ENCODE measurements at places on chromosomes 11 and 22. TPM values are rescaled to one million over a fixed set of nuclear protein-coding genes. Genes with fewer than 3 reads are reported as not detected.

RBMXL2 gene
- total RNA-seq: not detected

JHY gene
- total RNA-seq: 1.7 TPM

SPI1 gene
- total RNA-seq: not detected

XRCC6 gene
- total RNA-seq: 409 TPM

ZNF280B gene
- 2.1 TPM for total RNA-seq

RCOR2 gene
- total RNA-seq: 0.27 TPM

DNA sequence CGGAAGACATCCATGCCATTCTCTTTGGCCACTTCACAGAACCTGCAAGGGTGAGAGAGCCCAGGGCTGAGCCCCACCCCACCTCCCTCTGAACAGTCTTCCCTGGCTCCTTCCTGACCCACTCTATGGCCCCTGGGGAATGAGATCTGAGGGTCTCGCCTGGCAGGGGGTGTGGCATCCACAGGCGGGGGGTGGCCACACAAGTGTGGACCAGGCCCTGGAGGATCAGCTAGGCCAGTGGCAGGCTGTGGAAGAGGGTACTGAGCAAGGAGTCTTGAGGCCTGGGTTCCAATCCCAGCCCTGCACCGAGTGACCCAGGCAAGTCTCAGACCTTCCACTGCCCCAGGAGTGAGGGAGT lies 5.6 kb upstream of the LRFN4 start:
- H3K4me1 ChIP-seq: peaks cover 12% of the 10 kb centered on the region
- H3K27me3 ChIP-seq: no peaks in the 10 kb centered on the region
- peaks cover 3% of the 10 kb centered on the region for H3K36me3 ChIP-seq

GRCh38 chr11:108596701-108597100 lies 3.1 kb upstream of the EXPH5 start:
- no peak overlapping the region for H3K27ac ChIP-seq
- H3K36me3 ChIP-seq: no peaks in the 10 kb centered on the region
- DNase-seq: no peak
- peaks cover 17% of the 10 kb centered on the region for H3K4me1 ChIP-seq
- H3K27me3 ChIP-seq: peaks cover 9% of the 10 kb centered on the region
- no peak overlapping the region for H3K4me3 ChIP-seq

DNA sequence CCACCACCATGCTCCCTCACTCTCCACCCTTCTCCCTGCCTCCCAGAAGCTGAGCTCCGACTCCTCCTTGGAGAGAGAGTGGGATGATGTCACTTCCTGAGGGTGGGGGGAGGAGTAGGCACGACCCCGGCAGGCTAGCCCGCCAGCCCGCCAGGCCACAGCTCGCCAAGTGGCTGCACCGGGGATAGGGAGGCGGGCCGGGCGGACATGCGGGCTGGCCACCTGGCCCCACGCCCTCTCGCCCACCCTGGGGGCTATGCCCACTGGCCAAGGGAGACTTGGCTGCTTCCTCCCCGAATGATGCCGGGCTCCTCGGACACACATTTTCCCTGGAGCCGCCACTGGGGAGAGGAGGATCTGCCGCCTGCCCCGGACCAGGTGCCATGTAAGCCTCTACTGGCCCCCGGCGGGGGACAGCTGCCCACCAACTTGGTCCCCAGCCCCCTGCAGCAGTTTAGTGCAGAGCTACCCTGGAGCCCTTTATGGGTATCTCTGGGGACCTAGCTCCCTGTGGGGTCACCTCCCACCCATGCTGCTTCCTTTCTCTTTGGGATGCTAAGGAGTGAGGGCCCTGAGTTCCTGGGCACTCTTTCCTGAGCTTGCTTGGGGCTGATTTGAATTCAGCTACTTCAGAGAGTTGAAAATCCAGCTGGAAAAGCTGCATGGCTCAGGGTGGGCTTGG lies 33.7 kb upstream of the MYRF start:
- no peak overlapping the region for H3K27ac ChIP-seq
- no peak overlapping the region for H3K4me3 ChIP-seq

GRCh38 chr11:120061036-120061760 lies 76.7 kb downstream of the TRIM29 start:
- H3K36me3 ChIP-seq: no peaks in the 10 kb centered on the region
- H3K27ac ChIP-seq: no peak overlapping the region
- H3K27me3 ChIP-seq: peaks cover 15% of the 10 kb centered on the region
- DNase-seq: no peak
- no peak overlapping the region for H3K4me3 ChIP-seq
- H3K4me1 ChIP-seq: no peaks in the 10 kb centered on the region

DNA sequence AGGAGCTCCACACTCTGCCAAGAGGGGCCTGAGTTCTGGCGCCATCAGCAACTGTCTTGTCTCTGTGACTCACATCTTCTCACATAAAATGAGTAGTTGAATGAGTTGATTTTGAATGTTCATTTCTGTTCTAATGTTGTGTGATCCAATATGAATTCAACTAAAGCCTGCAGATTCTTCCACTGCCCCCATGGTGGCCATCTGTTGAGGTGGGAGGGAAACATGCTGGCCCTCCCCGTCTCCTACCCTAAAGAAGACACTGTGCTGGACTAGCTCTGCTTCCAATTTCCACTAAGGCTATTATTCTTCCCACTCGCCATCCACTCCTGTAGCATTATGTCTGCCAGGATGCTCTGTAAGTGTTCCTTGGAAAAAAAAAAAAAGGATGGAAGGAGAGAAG lies 555.6 kb upstream of the LARGE1 start:
- H3K27ac ChIP-seq: no peak overlapping the region
- no peaks in the 10 kb centered on the region for H3K27me3 ChIP-seq
- DNase-seq: no peak
- H3K4me1 ChIP-seq: no peaks in the 10 kb centered on the region
- no peaks in the 10 kb centered on the region for H3K36me3 ChIP-seq

- DNase-seq: no peak
- H3K36me3 ChIP-seq: no peaks in the 10 kb centered on the region
- H3K27ac ChIP-seq: no peak overlapping the region
- peaks cover 4% of the 10 kb centered on the region for H3K27me3 ChIP-seq
- no peak overlapping the region for H3K4me3 ChIP-seq
- H3K4me1 ChIP-seq: no peaks in the 10 kb centered on the region
These were observed 3.2 kb downstream of the SLC22A8 start for GRCh38 chr11:63012430-63012829.

DNA sequence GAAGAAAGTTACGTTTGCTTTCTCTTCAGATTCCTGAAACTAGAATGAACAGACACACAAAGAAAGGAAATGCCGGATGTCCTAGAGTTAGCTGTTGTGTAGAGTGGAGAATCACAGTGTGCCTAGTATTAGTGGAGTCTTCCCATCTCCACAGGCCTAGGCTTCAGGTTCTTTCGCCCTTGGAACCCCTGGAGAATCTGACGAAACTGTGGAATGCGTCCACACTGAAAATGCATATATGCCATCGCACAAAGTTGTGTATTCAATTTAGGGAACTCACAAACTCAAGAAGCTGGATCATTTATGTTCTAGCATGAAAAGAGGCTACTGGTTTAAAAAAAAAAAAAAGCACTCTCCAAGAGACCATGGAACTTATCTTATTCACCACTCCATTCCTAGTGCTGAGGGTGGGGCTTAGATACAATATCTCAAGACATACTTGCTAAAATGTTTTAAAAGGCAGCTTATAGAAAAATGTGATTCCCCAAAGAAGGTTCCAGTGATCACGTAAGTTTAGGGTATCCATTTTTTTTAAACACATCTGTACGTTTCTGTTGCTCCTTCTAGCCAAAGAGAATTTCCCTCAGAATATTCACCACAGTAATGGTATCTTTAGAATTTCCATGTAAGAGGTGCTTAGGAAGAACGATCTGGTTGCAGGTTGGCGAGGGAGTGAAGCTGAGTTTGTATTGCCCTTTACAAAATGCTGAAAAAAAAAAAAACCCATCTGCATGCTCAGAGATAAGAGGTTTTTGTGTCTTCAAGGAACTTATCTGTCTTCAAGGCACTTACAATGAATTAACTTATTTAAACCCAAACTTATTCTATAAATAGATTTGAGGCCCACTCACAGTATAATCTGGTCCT lies 20.0 kb downstream of the MAML2 start:
- H3K4me3 ChIP-seq: no peak overlapping the region
- peaks cover 70% of the 10 kb centered on the region for H3K4me1 ChIP-seq
- DNase-seq: no peak
- H3K27me3 ChIP-seq: no peaks in the 10 kb centered on the region
- H3K36me3 ChIP-seq: peaks cover 32% of the 10 kb centered on the region
- H3K27ac ChIP-seq: no peak overlapping the region

DNA sequence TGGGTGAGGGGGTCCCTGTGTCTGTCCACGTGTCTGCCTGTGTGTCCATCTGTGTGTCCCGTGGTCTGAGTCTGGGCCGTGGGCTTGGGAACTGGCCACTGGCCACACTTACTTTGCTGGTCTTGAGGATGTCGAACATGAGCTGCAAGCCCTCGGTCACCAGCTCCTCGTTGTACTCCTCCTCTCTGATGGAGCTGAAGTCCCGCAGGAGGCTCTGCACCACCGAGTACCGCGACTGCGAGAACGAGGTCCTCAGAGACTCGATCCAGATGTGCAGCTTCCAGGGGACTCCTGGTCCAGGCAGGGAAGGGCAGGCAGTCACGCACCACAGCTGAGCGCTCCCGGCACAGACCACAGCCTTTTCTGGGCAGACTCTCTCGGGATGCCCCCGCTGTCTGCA lies 55.4 kb downstream of the NAT10 start:
- H3K4me3 ChIP-seq: no peak overlapping the region
- H3K27me3 ChIP-seq: no peaks in the 10 kb centered on the region
- no peaks in the 10 kb centered on the region for H3K36me3 ChIP-seq
- H3K27ac ChIP-seq: no peak overlapping the region
- peaks cover 14% of the 10 kb centered on the region for H3K4me1 ChIP-seq

DNA sequence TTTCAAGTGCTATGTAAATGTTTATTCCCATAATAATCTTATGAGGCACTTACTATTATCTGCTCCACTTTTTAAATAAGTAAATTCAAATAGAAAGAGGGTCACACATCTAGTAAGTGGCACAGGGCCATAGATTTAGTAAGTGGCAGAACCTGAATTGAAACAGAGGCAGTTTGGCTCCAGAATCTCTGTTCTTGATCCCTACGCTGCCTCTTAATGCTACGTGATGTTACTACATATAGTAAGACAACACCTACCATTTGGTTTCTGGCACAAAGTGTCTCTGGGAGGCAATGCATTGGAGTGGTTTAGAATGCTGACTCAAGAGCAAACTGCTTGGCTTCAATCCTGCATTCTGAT lies 1018.3 kb downstream of the DLG2 start:
- H3K4me1 ChIP-seq: no peaks in the 10 kb centered on the region
- DNase-seq: no peak
- no peak overlapping the region for H3K4me3 ChIP-seq
- no peaks in the 10 kb centered on the region for H3K27me3 ChIP-seq

DNA sequence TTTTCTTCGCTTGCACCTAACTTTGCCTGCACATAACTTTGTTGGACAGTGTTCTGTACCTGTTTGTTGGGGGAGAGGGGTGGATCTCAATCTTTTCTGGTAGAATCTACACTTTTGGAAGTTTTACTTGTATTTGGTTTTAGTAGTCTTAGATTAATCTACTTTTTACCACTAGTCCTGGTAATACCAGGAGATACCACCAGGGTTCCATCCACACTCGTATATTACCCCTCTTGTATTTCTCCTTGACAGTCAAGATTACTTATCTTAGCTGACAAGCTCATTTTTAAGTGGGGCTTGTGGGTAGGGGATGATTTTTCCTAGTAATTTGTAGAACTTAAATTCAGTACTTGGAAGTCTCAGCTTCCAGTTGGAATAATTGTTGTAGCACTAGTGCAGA lies 37.3 kb upstream of the TECTA start:
- DNase-seq: no peak
- H3K4me1 ChIP-seq: no peaks in the 10 kb centered on the region
- peaks cover 40% of the 10 kb centered on the region for H3K36me3 ChIP-seq
- H3K27ac ChIP-seq: no peak overlapping the region

DNA sequence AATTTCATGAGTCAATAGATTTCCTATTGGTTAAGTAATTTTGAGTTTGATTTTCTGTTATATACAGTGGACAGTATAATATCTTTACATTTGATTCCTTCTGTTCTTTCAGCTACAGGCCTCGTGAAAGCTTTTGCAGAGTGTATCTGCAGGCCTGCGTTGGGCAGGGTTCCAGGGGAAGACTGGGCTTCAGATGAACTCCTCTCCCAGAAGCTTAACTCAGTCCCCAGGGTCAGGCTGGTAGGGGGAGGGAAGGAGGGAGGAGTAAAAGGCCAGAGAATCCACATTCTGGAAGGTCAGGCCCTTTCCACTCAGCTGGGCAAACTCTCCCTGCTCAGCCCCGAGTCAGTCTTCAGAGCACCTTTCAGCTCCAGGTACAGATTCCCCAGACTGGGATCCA lies 100.4 kb upstream of the NECTIN1 start:
- peaks cover 44% of the 10 kb centered on the region for H3K27me3 ChIP-seq
- no peak overlapping the region for H3K27ac ChIP-seq
- H3K36me3 ChIP-seq: no peaks in the 10 kb centered on the region
- H3K4me3 ChIP-seq: no peak overlapping the region
- H3K4me1 ChIP-seq: no peaks in the 10 kb centered on the region

DNA sequence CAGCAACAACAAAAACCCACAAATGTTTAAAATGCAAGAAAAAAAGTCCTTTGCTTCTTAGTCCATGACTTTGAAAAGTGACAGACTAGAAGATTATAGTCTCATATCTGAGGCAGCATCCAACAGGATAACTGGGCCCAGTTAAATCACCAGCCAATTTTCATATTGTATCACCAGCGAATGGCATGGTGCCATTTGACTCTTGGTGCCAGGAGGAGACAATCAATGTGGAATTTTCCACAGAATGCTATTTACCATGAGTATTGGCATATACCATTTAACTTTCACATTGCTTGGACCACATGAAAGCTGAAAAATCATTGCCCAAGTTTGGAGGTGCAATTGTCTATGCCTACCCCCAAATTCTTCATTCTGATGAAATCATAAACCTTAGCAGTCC lies 255.5 kb downstream of the TENM4 start:
- H3K4me1 ChIP-seq: no peaks in the 10 kb centered on the region
- no peak overlapping the region for H3K27ac ChIP-seq

DNA sequence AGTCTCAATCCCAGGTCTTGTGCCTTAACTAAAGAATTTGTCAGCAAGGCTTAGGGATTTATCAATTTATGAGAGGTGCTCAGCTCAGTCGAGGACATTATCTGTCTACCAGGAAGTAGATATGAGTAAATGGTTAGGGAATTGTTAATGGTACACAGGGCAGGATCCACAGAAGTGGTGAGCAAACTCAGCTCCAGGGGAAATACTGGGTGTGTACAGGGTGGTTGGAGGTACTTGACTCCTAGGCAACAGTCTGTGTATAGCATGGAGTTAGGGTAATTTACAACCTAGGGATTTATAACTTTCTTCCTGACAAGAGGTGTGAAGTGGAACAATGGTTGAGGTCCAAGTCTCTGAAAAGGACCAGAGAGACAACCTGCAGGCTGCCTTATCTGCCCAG lies 123.4 kb upstream of the OR9Q1 start:
- H3K4me3 ChIP-seq: no peak overlapping the region
- H3K36me3 ChIP-seq: no peaks in the 10 kb centered on the region
- H3K4me1 ChIP-seq: no peaks in the 10 kb centered on the region

GRCh38 chr11:109388982-109389381 lies 33.0 kb upstream of the C11orf87 start:
- no peaks in the 10 kb centered on the region for H3K4me1 ChIP-seq
- H3K36me3 ChIP-seq: no peaks in the 10 kb centered on the region
- H3K27ac ChIP-seq: no peak overlapping the region
- no peaks in the 10 kb centered on the region for H3K27me3 ChIP-seq
- H3K4me3 ChIP-seq: no peak overlapping the region
